ENCODE measurements at places on chromosomes 3 and 15. TPM values are rescaled to one million over a fixed set of nuclear protein-coding genes. Genes with fewer than 3 reads are reported as not detected.
A peak's percentile ranks its signal among the peaks of the same experiment; 100 is the strongest.

GRCh38 chr3:114624571-114625181 is 330.8 kb downstream of the TIGIT start:
- no peak for DNase-seq

- DNase-seq: no peak
These were observed 447.2 kb upstream of the DPH6 start for GRCh38 chr15:35993196-35993595.

- peak; percentile 14 for DNase-seq
These were observed 534 bp downstream of the FRMD5 start for GRCh38 chr15:44194323-44195150.

Gene MORC1
- not detected for total RNA-seq

Gene NXPE3
- total RNA-seq: 28.5 TPM

DNA sequence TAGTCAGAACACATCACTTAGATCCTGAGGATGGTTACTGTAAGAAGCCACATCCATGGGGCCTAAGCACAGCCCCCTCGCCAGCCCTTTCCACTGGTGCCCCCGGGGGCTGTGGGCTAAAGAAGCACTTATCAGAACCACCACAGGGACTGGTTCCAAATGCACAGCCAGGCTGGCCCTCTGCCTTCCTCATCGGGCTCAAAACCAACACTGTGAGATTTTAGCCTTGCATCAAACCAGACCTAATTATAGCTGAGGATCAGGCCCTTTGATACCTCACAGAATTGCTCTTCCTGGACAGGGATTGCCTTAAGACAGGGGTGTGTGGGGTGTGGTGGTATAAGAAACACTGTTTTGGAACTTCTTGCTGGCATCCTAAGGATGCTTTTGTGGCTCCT is 23.7 kb downstream of the SRPRB start:
- DNase-seq: no peak

- no peak for DNase-seq
These were observed 46.3 kb upstream of the P3H2 start for GRCh38 chr3:190166948-190167347.

GRCh38 chr15:69031013-69032001 is 16.8 kb downstream of the NOX5 start:
- DNase-seq: peak; percentile 20

Gene LYZL4
- total RNA-seq: not detected

DNA sequence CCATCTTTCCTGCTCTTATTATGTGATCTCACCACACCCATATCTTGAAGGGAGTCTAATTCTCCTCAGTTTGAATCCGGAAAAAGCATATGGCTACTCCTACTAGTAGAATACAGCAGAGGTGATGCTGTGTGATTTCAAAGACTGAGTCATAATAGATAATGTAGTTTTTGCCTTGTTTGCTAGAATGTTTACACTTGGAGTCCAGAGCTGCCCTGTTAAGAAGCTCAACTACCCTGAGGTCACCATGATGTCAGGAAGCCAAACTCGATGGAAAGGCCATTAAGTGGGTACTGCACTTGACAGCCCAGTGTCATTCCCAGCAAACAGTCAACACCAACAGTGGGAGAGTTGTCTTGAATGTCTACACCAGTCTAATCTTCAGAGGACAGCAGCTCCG is 56.9 kb downstream of the CD200R1L start:
- DNase-seq: no peak

DNA sequence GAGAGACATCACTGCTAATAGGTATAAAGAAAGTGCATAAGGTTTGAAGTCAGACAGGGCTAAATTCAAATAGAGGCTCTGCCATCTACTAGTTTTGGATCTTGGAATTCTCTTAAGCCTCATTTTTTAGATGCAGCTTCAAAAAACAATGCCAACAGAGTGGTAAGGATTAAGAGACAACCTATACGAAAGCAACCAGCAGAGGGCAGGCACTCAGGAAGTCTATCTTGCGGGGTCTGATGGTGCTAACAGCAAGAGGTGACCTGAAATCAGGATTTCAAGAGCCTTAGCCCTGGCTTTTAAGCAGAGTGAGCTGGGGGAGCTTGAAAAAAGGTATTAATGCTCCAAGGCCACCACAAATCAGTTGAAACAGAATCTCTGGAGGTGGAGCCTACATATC is 40.7 kb downstream of the LDHAL6B start:
- peak; percentile 75 for DNase-seq

DNA sequence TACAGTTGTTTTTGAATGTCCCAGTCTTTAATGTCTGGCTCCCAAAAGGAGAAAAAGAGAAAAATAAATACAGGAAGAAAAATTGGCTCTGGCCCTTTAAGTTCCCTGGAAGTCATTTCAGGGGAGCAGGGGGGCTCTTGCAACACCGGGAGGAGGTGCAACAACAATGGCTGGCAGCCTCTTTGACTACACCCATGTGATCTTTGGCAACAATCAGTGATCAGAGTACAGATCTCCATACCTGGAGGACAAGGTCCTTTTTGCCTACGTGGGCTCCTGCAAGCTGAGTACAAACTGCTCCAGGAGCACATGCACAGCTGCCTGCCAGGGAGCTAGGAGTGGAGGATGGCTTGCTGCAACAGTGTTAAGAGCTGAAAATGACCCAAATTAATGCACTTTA is 63.9 kb downstream of the GLCE start:
- DNase-seq: no peak

Gene ABI3BP
- not detected for total RNA-seq

Gene OXNAD1
- total RNA-seq: 70.4 TPM

Gene SOX2
- not detected for total RNA-seq

Gene CHL1
- total RNA-seq: not detected

Gene MED12L
- total RNA-seq: 0.92 TPM
